ENCODE measurements at places on chromosomes 1 and 21. TPM values are rescaled to one million over a fixed set of nuclear protein-coding genes. Genes with fewer than 3 reads are reported as not detected.

Gene TRIM45
- total RNA-seq: 6.8 TPM

Gene CFHR2
- not detected for total RNA-seq

Gene CELA2B
- total RNA-seq: not detected

Gene NIPAL3
- 30.7 TPM for total RNA-seq

Gene SELL
- not detected for total RNA-seq

Gene UBE2J2
- 252 TPM for total RNA-seq

Gene KIF26B
- total RNA-seq: 1.2 TPM

Gene PLA2G2D
- not detected for total RNA-seq

Gene PRKAA2
- 14.0 TPM for total RNA-seq

Gene OR2T33
- not detected for total RNA-seq

Gene PODN
- total RNA-seq: 147 TPM

Gene SH2D1B
- not detected for total RNA-seq

Gene FOXD2
- 47.5 TPM for total RNA-seq

Gene PTCH2
- not detected for total RNA-seq
